ENCODE measurements at places on chromosomes 2 and 18. TPM values are rescaled to one million over a fixed set of nuclear protein-coding genes. Genes with fewer than 3 reads are reported as not detected.

GRCh38 chr2:151361674-151362370, 4.4 kb downstream of the TNFAIP6 start:
- H3K27ac ChIP-seq: no peak overlapping the region
- DNase-seq: no peak
- no peaks in the 10 kb centered on the region for H3K27me3 ChIP-seq
- no peak overlapping the region for H3K4me3 ChIP-seq

GRCh38 chr2:143741205-143741604, 612.0 kb downstream of the ARHGAP15 start:
- no peak overlapping the region for H3K4me3 ChIP-seq
- H3K4me1 ChIP-seq: no peaks in the 10 kb centered on the region
- H3K27me3 ChIP-seq: no peaks in the 10 kb centered on the region
- DNase-seq: no peak
- H3K36me3 ChIP-seq: no peaks in the 10 kb centered on the region

DNA sequence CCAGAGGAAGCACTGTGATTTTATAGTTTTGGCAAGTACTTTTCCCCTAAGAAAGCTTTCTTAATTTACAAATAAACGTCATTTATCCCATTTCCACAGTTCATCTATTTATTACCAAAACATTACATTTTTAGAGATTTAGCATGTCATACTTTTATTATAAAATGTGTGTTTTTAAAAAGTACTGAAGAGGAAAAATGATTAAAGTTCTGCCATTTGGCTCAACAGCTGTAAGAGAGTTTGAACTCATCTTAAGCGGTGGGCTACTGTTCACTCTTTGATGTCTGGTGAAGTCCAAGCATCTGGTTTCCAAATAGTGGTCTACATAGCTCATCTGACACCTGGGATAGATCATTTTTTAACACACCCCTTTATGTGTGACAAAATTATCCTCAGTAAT, 51.3 kb upstream of the TANC1 start:
- H3K4me1 ChIP-seq: no peaks in the 10 kb centered on the region
- no peak overlapping the region for H3K27ac ChIP-seq
- DNase-seq: no peak
- H3K36me3 ChIP-seq: no peaks in the 10 kb centered on the region

DNA sequence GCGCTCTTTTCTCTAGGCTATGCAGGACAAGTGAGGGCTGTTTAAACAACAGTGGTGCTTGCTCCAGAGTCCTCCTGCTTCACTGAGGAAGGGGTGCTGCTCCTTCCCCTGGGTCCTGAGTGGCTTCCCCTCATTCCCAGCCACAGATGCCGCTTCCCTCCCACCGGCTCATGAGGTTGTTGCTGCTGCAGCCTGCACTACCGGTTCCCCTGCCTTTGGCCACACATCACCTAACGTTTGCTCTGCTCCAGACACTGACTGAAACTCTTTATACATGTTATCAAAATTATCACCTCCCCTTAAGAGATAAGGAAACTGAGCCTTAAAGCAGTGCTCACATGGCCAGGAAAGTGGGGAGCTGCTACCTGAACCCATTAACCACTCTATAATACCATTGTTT, 130.8 kb upstream of the LGALSL start:
- no peaks in the 10 kb centered on the region for H3K4me1 ChIP-seq
- H3K4me3 ChIP-seq: no peak overlapping the region
- H3K27ac ChIP-seq: no peak overlapping the region
- no peaks in the 10 kb centered on the region for H3K36me3 ChIP-seq
- no peaks in the 10 kb centered on the region for H3K27me3 ChIP-seq

GRCh38 chr2:233830111-233830802, 24.1 kb downstream of the HJURP start:
- no peaks in the 10 kb centered on the region for H3K27me3 ChIP-seq
- H3K4me3 ChIP-seq: no peak overlapping the region
- no peaks in the 10 kb centered on the region for H3K4me1 ChIP-seq
- H3K36me3 ChIP-seq: no peaks in the 10 kb centered on the region
- no peak overlapping the region for H3K27ac ChIP-seq

- DNase-seq: no peak
- H3K36me3 ChIP-seq: no peaks in the 10 kb centered on the region
- no peak overlapping the region for H3K27ac ChIP-seq
Observed at GRCh38 chr2:175854129-175854528, 147.9 kb downstream of the LNPK start.

DNA sequence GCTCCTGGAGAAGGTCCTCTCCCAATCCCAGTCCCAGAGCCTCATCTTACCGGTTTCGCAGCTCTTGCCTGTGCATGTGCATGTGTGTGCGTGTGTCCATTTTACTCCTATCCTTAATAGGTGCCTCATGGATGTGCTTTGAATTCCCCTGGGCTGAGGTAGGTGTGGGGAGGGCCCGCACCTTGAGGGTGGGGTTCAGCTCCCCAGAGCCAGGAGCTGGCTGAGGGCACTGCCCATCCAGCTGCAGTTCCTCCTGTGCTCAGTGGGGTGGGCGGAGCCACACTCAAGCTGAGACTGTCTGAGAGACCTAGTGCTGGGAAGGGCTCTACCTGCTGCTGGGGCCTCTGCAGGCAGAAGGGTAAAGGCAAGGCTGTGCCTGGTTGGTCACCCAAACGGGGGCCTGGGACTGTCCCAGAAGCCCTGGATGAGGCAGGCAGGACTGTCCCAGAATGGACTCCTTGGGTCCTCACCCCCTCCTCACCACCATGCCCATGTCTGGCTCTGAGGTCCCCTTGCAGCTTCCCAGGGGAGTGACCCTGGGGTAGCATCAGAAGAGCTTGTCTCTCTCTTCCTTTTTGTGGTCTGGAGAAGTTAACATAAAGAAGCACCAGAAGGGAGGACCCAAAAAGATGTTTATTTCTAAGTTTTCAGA, 8.9 kb downstream of the GDF7 start:
- H3K4me1 ChIP-seq: no peaks in the 10 kb centered on the region
- H3K27me3 ChIP-seq: peaks cover 51% of the 10 kb centered on the region
- H3K36me3 ChIP-seq: no peaks in the 10 kb centered on the region
- H3K4me3 ChIP-seq: no peak overlapping the region
- no peak for DNase-seq

GRCh38 chr2:38217401-38218188, 141.6 kb upstream of the CYP1B1 start:
- no peaks in the 10 kb centered on the region for H3K36me3 ChIP-seq
- H3K4me3 ChIP-seq: no peak overlapping the region
- peaks cover 6% of the 10 kb centered on the region for H3K27me3 ChIP-seq

GRCh38 chr2:239911641-239912071, 113.5 kb downstream of the NDUFA10 start:
- no peak overlapping the region for H3K27ac ChIP-seq
- peak; percentile 58 for DNase-seq
- no peak overlapping the region for H3K4me3 ChIP-seq
- no peaks in the 10 kb centered on the region for H3K27me3 ChIP-seq
- peaks cover 29% of the 10 kb centered on the region for H3K4me1 ChIP-seq

DNA sequence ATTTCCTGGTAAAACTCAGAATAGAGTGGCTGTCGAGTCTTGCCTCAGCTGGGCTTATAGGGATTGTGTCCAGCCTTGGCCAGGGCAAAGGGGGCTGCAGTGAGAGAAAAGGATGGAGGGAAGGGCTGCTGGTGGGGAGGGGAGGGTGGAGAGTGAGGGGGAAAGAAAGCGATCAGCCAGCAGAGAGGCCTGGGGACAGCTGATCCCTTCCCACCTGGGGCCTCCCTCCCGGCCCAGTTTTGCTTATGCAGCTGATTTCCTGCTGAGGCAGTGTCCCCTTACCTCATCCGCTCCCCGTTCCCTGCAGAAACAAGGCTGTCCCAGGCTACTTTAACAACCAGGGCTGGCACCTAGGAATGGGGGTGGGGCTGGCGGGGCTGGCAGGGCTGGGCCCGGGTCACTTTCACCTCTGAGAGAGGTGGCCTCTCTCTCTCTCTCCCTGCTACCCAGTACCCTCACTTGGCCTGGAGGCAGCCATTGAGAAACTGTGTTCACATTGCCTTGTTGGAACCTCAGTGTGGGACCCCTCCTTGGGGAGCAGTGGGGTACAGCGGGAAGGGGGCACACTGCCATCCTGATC, 12.2 kb upstream of the GMPPA start:
- H3K27ac ChIP-seq: no peak overlapping the region
- H3K4me3 ChIP-seq: no peak overlapping the region
- H3K36me3 ChIP-seq: no peaks in the 10 kb centered on the region
- no peaks in the 10 kb centered on the region for H3K4me1 ChIP-seq

DNA sequence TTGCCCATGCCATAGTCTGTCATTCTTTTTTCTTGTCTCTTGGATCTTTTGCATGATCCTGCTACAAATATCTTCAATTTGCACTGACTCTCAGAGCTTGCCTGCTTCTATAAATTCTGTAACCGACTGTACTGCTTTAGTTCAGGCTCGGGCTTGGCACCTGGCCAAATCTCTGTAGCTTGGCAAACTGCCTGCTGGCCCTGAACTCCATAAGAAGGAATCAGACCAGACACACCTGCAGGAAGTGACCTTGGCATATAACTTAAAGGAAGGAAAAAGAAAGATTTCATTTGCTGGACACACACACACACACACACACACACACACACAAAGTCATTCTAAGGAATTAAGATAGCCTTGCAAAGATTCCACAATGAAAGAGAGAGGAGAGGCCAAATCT, 291.2 kb upstream of the DDX18 start:
- H3K4me3 ChIP-seq: no peak overlapping the region
- H3K27ac ChIP-seq: no peak overlapping the region
- H3K4me1 ChIP-seq: no peaks in the 10 kb centered on the region
- no peaks in the 10 kb centered on the region for H3K27me3 ChIP-seq
- peak; percentile 63 for DNase-seq

DNA sequence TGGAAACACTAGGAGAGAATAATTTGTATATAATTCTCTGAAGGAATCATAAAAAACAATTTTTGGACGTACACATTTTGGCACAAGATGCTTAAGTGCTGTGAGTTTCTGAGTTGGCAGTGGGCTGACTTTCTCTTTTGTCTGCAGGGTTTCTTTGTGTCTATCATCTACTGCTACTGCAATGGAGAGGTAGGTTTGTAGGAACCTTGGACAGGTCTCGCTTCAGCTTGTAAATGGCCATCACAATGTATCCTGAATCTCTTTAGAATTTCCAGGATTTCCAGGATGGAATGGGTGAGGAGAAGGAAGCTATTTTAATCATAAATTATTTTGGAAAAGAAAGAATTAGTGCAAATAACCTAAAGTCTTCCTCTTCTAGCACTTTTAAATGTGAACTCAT, 83.9 kb downstream of the PTH2R start:
- no peak for DNase-seq
- H3K36me3 ChIP-seq: no peaks in the 10 kb centered on the region
- no peak overlapping the region for H3K27ac ChIP-seq
- no peaks in the 10 kb centered on the region for H3K27me3 ChIP-seq
- H3K4me1 ChIP-seq: no peaks in the 10 kb centered on the region

DNA sequence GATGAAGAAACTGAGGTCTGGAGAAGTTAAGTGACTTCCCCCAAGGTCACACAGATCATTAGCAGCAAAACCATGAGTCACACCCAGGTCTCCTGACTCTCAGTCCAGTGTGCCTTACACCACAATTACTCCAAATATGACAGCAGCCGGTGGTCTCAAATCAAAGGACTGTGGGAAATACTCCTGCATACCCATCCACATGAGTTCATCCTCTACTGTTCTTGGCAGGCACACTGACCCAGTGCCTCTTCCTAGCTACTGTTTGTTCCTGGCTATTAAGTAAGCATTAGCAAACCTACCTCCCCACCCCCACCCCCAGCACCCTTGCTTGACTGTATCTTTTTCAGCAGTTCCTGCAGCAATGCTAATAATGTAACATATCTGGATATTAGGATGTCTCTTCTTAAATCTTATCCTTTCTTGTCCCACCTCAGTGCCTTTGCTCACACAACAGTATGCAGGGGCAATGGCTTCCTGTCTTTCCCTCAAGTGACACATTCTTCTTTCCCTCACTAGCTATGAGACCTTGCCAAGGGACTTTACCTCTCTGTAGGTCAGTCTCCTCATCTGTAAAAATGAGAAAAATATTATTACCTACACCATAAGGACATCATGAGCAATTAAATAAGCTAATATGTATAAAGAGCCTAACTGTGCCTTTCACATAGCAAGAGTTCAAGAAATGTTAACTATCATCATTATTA, 46.2 kb downstream of the FAM98A start:
- no peaks in the 10 kb centered on the region for H3K36me3 ChIP-seq
- no peak for DNase-seq
- H3K27me3 ChIP-seq: no peaks in the 10 kb centered on the region

Gene CCDC148
- total RNA-seq: 1.3 TPM

Gene ASB18
- not detected for total RNA-seq
